ENCODE measurements at places on chromosomes 7 and 10.

DNA sequence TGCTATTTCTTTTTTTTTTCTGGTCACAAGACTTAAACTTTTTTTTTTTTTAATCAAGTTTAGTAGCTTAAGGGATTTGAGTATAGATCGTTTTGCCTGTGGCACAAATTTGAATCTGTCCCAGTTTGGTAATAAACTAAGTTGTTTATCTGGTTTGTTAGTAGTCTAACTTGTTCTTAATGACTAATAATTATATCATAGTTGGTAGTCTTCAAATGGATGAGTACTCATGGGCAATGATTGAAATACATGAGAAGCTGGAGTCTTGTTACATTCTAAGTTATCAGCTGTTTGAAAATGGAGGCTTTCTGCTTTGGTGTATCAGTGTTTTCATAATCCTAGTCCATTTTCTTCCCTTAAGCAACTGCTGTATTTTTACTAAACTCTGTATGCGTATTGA, 12.3 kb downstream of the BTAF1 start:
- DNase-seq, result no peak

DNA sequence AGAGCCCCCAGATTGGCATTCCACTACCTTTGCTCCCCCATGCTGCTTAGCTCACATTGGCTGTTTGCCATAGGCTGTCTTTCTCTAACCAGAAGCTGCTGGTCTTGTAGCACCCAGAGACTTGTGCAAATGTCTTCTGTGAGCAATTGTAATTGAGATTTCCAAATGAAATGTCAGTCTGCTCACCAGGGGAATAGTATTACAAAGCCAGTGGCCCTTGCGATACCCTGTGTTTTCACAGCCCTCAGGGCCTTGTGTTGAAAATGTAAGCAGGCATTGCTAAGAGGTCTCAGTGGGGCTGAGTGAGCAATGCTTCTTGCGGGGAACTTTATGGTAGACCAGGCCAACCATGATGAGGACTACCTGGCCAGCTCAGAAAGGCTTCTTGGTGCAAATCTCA, 746.5 kb downstream of the LRMDA start:
- no peak for DNase-seq

- DNase-seq, result no peak
Observed at GRCh38 chr7:16918288-16918895, 36.6 kb upstream of the AGR3 start.

GRCh38 chr7:48250441-48250951, 79.2 kb downstream of the ABCA13 start:
- no peak for DNase-seq

DNA sequence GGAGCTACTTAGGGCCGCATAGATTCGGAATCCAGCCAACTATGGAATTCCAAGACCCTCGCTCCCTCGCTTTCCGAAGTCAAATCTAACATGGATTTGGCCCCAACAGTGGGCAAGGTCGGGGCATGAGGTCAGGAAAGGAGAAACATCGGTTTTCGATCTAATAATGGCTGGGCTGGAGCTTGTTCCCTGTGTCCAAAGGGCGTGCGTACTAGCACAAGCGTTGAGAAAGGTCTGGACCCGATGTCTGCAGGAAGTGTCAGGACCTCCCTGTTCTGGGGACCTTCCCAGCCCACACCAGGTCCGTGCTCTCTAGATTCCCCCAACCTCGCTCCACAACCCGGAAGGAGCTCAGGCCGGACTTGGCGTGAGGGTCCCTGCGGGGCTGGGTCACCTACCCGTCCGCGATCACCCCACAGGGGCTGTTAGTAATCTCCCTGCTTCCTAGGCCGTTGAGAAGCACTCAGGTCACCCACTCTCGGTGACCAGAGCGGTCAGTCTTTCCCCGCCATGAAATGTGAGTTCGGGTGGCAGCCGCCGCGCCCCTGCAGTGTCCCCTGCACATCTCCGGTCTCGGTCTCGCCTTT, 4.8 kb downstream of the FEZF1 start:
- DNase-seq, result no peak

DNA sequence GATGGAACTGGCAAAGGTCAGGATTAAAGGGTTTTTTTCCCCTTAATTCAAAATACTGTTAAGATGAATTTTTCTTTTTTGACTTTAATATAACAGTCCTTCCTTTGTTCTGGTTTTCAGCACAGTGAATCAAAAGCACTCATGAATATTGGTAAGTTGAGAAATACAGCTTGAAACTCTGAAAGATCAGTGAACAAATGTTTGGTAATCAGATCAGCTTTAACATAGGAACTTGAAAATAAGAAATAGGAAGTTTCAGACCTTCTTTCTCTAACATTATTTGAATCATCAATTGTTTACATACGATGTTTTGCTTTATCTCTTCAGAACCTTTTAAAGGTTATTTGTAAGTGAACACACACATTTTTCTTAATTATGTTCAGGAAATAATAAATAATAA, 90.5 kb downstream of the SGMS1 start:
- no peak for DNase-seq

GRCh38 chr10:113459626-113460280, 93.1 kb upstream of the HABP2 start:
- no peak for DNase-seq

- no peak for DNase-seq
Observed at GRCh38 chr7:121202834-121203233, 126.0 kb upstream of the WNT16 start.

DNA sequence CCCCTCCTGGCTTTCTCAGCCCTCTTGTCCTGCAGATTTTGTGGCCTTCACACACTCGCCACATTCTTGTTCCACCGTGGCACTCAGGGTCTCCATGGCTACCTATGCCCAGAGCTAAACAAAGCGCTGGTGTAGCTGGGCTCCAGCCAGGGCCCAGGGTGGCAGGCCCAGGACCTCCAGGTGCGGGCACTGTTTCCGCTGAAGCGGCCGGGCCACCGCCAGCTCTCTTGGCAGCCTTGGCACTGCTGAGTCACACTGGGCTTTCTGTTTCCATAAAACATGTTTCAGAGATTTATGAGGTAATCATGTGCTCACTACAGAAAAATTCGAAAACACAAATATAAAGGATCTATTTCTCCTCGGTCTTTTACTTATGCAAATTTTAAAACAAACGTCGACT, 51.3 kb downstream of the AOC1 start:
- DNase-seq, result no peak

- DNase-seq, result no peak
Observed at GRCh38 chr10:48590945-48591344, 13.9 kb downstream of the ARHGAP22 start.
